ENCODE measurements at places on chromosomes 6 and 20.

DNA sequence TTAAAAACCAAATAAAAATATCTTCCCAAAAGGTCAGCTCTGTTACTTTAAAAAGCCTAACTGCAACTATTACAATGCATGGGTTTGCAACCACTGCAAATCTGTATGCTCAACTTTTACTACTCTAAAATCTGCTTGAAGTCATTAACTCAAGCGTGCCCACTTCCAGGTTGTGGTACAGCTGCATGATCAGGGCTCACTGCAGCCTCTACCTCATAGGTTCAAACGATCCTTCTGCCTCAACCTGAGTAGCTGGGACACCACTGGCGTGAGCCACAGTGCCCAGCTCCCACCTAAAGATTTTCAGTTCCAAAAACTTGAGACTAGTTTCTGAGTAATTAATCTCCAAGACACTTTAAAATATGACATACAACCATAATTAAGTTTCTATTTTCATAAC is 8.2 kb downstream of the DIDO1 start:
- DNase-seq = no peak

GRCh38 chr20:37991157-37991866 is 41.9 kb downstream of the TTI1 start:
- no peak for DNase-seq

DNA sequence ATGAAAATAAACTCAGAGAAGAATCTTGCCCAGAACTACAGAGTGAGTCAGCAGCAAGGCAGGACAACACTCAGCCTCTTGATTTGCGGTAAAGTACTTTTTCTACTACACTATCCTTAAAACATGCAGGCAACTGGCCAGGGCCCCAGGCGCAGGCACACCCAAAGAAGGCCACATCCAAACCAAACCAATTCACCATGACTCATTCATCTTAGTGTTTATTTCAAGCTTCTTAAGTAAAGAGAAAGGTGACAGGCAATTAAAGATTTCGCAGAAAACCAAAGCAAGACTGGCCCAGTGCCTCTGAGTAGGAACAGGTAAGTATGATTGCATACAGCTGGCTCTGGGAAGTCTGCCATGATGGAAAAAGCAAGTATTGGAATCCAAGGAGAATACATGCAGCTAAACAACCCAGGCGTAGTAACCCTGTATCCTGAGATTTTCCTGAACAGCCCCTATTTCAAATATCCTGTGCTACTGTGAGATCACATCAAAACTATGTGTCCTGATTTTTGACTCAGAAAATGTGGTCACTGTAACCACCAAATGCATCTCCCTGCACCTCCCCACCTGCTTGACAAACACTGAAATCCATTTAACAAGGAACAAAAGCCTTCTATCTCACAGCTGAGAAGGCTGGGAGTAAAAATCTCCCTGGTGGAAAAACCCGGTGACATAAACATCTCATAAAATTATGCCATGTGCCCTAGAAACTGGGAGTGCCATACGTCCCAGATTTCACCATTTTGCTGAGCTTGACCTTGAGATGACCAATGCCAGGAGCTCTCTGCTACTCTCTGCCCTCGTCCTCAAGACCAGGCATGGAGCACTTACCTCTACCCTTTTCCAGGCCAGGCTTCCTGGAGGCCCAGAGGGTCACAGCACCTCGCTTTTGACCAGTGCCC is 12.4 kb downstream of the WFDC3 start:
- DNase-seq = peak; percentile 93

DNA sequence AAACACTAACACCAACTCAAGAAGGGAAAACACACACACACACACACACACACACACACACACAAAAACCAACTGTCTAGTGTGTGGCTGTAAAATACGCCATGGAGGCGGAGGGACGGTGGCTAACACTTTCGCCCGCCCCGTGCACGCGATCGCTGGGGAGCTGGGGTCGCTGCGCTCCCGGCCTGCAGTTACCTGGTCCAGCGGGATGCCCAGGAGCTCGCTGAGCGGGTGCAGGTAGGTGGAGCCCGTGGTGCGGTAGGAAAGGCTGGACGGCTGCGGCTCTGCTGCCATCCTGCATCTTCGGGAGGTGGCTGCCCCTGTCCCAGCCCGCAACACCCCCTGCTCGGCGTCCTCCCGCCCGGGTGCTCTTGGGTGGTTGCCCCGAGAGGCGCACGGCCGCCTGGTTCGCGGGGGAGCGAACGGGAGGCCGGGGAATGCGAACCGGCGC is 303 bp downstream of the MBOAT1 start:
- peak; percentile 56 for DNase-seq

DNA sequence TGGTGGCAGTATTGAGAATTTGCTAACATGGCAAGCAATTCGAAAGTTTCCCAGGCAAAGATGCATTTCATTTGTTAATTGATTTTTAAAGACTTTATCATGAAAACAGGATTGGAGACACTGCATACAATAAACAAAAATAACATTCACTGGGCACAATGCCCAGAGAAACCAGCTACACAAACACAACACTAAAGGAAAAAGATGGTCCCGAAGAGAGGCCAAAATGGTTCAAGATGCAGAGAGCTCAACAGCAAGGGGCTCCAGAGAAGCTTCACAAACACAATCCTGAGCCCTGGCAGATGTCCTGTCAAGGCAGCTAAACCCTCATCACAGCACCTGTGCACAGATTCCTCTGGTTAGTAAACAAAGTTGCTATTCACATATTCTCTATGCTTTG is 79.3 kb downstream of the INSM1 start:
- no peak for DNase-seq

DNA sequence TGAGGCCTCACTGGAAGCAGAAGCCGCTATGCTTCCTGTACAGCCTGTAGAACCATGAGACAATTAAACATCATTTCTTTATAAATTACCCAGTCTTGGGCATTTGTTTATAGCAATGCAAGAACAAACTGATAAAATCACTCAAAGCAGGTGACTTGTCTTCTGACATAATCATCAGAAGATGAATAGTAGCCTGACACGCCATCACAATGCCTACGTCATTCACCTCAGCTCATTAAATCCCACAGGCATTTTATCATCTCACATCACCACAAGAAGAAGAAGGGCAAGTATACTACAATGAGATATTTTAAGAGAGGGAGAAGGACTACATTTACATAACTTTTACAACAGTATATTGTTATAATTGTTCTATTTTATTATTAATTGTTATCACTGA is 3.1 kb upstream of the CAP2 start:
- DNase-seq = no peak

- no peak for DNase-seq
Measured at GRCh38 chr20:50708845-50709635, 17.7 kb upstream of the RIPOR3 start.

DNA sequence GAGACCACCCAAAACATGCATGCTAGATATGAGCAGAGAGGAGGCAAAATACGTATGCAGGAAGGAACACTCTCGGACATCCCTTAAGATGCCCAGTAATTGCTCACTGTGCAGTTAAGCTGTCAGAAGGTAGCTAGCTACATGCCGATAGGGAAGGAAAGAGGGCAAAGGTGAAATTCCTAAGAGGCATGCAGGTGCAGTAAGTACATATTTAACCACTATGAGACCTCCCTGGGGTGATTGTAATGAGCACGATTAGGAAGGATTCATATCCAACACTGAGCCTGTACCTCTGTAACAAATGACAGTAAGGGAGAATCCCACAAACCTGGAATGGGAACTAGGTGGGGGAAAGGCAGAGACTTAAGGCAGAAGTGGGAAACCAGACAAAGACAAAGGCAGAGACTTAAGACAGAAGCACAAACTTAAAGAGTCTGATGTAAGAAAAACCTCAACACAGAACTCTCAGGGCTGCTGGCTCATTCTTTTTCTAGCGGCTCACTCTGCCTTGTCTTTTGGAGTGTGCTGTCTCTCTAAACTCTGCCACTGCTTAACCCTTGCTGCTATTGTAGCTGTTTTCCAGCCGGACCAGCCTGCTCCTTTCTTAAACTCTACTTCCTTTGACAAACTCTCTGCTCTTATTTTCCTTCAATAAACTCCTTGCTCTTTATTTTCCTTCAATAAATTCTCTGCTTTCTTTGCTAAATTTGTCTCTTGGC is 148.1 kb downstream of the UBE3D start:
- no peak for DNase-seq

GRCh38 chr6:165776691-165777090 is 113.7 kb upstream of the PDE10A start:
- no peak for DNase-seq
